ENCODE measurements at places on chromosomes 5 and 9.

DNA sequence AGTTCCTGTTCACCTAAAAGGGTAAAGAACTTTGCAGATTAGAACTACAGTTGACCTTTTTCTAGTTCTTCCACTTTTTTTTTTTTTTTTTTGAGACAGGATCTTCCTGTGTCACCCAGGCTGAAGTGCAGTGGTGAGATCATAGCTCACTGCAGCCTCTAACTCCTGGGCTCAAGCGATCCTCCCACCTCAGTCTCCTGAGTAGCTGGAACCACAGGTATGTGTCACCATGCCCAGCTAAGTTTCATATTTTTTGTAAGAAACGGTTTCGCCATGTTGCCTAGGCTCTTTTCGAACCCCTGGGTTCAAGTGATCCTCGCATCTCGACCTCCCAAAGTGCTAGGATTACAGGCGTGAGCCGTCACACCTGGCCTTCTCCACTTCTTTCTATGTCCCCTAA, 39.7 kb upstream of the TNFAIP8 start:
- DNase-seq, result no peak

- no peak for DNase-seq
These were observed 249.1 kb upstream of the SMARCA2 start for GRCh38 chr9:1766042-1766441.

- DNase-seq, result no peak
These were observed 16.7 kb downstream of the FAM193B start for GRCh38 chr5:177537389-177538361.

DNA sequence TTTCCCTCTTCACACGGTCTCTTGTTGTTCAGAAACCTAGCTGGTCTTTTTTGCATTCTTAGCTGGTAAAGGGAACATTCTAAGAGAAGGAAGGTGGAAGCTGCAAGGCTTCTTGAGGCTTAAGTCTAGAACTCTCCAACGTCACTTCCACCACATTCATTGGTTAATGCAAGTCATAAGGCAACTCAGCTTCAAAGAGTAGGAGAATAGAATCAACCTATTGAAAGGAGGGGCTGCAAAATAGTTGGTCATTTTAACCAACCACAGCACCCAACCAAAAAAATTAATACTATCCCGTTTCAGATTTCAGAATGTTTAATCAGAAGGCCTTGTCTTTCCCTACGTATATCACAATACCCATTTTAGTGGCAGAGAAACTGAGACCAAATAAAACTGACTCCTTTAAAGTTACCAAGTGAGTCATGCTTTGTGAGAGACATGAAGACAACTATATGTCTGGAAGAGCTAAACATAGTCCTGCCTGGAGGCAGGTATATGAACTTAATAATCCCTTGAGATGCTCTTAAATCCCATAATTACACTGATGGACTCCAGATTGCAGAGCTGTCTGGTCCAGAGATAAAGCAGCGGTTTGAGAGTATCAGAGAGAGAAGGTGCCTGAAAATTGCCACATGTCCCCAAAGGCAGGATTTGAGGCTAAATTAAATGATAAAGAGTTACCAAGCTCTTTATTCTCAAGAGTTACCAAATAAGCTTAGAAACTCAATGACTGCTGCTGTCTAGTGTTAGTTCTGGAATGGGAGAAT, 14.4 kb downstream of the DOCK8 start:
- DNase-seq, result no peak

DNA sequence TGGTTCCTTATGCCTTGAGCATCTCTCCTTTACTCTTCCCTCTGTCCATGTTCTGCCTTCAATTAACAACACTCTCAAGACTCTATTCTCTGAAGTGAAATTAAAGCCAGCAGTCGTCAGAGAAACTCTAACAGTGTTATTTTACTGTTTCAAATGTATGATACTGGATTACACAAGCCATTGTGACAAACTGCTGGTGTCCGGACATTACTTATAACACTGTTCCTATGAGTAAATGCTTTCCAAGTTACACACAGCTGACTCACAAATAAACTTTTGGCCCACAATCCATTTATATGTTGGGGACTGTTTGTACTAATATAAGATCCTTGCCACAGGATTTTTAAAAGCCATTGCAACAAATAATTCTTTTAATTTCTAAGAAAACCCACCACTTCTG, 63.2 kb upstream of the GHR start:
- DNase-seq, result no peak

GRCh38 chr5:139644001-139644456, 4.1 kb upstream of the CXXC5 start:
- DNase-seq, result no peak

DNA sequence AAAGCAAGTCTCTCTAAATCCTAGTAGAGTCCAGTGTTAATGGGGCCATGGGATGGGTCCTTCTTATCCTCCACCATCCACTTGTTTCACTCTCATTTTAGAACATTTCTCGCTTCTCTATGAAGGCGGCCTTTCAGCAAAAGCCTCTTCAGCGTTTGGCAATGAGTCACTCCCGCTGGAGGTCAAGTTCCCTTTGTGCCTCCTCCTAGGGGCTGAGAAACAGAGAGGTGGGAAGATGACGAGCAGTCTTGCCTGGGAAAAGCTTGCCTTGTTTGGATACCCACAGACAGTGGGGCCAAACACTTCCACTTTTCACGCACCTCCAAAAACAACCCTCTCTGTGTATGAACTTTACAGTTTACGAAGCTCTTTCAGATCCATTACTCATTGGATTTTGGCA, 168.8 kb downstream of the GABBR2 start:
- no peak for DNase-seq

- DNase-seq, result no peak
These were observed 3.3 kb upstream of the PAIP1 start for GRCh38 chr5:43560128-43560527.

DNA sequence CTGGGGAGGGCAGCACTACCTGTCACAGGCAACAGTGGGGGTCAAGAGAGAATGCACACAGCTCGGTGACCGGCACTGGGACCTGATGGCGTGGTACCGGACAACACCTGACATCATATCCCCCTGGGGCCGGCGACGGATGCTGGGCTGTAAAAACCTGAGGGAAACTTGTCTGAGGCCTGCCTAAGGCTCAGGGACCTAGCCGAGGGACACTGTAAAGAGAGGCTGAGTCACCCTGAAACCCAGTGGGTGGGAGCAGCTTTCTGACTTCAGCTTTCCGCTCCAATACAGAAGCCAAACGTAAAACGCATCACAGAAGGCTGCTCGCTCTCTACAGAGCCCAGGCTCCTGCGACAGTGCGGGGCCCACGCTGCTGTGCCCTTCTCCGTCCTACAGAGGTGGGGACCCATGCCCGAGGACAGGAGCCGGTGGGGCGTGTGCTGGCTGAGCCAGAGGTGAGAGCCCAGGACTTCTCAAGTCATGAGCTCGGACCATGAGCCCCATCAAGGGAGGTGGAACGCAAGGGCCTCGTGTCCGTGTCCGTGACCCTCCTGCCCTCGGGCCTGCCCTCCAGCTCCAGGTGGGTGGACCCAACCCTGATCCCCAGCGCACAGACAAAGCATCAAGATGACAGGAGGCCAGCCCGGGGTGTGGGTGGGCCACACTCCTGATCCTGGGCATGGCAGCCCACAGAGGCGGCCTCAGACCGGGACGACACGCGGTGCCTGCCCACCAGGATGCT, 5.3 kb downstream of the RALGDS start:
- no peak for DNase-seq

- DNase-seq, result no peak
These were observed 321.6 kb downstream of the CEMIP2 start for GRCh38 chr9:71446473-71447411.

- no peak for DNase-seq
These were observed 737.9 kb upstream of the ZNF608 start for GRCh38 chr5:125484272-125484741.

- DNase-seq, result no peak
These were observed 1188.0 kb upstream of the CDH9 start for GRCh38 chr5:28226407-28226806.

GRCh38 chr9:127538849-127539258, 73.2 kb upstream of the STXBP1 start:
- DNase-seq, result no peak

All from stimulated activated CD4-positive, alpha-beta T cell treated with anti-CD3 and anti-CD28 coated beads, Interleukin-1b, Interleukin-23, amount 100 ng/mL, for 1 hour (primary cell).